ENCODE measurements at places on chromosomes 1 and 21.
A peak's percentile ranks its signal among the peaks of the same experiment; 100 is the strongest.

- DNase-seq: no peak
These were observed 769 bp upstream of the ADAMTS4 start for GRCh38 chr1:161199506-161200139.

- DNase-seq: no peak
These were observed 32.8 kb downstream of the C2CD2 start for GRCh38 chr21:41921021-41921420.

GRCh38 chr21:42724226-42724920 lies 71.0 kb downstream of the PDE9A start:
- no peak for DNase-seq

DNA sequence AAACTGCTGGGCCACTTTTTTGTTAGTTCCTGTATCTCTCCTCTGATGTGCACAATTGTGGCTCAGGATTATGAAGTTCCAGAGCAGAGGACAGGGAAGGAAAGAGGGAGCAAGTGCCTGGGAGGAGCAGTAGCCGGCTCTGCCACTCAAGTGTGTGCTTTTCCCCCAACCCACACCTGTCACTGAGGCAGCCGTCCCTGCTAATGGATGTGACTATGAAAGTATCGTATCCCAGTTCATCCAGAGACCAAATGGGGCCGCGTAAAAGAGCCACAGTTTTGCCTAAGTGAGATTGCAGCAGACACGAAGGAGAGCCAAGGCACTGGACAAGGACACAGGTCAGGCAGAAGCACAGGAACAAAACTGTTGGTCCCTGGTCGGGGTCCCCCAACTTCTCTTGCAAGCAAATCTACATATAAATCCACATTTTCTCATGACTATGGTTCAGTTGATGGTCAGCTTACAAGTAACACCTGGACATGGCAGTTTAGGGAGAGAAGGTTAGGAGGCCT lies 204.7 kb downstream of the RHOU start:
- DNase-seq: no peak

DNA sequence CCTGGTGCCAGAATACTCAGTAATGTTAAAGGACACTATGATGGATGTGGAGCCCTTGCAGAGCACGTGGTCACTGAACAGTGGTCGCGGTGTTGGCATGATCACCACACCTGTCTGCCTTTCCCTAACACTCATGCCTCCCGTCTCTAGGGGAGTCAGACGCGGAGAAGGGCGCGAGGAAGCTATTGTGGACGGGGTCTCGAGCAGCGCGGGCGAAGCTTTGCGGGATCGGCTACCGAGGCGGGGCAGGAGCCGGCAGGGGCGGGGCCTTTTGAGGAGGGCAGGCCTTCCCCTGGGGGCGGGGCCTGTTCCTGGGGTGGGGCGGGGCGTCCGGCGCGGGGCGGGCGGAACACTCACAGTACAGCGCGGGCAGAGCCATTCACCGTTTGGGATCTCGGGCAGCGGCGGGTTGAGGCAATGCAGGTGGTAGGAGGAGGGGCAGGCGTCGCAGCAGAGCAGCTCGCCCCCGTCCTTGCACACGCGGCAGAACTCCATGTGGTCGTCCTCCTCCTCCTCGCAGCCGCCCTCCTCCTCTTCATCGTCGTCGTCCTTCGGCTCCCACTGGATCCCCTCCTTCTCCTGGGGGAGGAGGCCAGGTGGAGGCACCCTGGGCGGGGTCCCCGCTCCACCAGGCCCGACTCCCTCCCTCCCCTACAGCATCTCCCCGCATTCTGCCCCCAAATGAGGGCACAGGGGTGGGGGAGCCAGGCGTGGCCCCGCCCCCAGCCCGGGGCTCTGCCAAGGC lies 31.5 kb downstream of the CHD5 start:
- peak; percentile 66 for DNase-seq

DNA sequence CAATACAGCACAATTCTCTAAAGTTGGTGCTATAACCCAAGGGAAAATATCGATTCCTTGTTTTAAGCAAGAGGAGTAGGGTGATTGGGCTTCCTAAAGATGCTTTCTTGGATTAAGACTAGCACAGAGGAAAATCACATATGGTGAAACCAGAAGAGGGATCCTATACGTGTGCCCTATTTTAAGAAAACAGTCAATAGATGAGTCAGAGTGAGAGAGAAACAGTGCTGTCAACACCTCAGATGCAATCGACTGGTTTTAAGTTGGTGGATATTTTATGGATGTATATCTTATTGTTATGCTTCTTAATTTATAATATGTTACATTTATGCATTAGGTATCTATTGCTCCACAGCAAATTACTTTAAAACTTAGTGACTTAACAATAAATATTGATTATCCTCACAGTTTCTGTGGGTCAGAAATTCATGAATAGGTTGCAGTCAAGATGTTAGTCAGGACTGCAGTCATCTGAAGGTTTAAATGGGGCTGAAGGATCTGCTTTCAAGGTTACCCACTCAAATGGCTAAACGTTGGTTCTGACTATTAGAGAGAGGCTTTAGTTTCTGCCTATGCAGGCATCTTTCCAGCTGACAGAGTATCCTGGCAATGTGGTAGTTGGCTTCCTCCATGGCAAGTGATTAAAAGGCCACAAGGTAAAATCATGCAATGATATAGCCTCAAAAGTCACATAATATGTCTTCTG lies 61.6 kb upstream of the DEPDC1 start:
- no peak for DNase-seq

- no peak for DNase-seq
These were observed 170.8 kb downstream of the S1PR1 start for GRCh38 chr1:101407505-101408211.

- DNase-seq: peak; percentile 20
These were observed 32.9 kb upstream of the UTS2 start for GRCh38 chr1:7885513-7886404.

DNA sequence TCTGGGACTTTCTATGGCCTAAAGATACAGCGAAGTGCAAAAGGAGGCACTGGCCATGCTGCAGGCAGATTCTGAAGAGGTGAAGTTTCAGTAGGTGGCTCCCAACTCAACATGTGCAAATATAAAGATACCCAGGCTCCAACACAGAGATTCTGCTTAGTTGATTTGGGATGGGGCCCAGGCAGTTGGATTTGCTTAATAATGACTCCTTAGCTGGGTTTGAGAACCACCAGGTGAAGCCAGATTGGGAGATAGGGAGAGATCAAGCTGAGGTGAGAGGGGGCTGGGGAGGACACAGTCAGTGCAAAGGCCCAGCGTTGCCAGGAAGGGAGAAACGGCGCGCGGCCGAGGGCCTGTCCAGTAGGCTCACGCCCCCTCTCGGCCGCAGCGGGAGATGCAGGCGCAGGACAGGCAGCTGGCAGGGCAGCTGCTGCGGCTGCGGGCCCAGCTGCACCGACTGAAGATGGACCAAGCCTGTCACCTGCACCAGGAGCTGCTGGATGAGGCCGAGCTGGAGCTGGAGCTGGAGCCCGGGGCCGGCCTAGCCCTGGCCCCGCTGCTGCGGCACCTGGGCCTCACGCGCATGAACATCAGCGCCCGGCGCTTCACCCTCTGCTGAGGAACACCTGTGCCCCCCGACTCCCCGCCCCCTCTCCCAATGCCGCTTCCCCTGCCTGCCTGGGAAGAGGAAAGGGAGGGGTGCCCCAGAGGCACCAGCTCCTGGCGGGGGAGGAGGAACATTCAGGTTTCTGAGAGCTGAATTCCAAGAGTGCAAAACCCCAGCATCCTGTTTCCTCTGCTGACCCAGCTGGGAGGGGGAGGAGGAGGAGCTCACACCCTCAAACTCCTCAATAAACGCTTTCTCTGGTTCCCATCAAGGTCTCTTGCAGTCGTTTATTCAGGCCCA lies 1.2 kb downstream of the FAM167B start:
- peak; percentile 77 for DNase-seq

- no peak for DNase-seq
These were observed 76.2 kb downstream of the DISC1 start for GRCh38 chr1:231702804-231703203.

- no peak for DNase-seq
These were observed 146.9 kb downstream of the RWDD3 start for GRCh38 chr1:95380909-95381308.

GRCh38 chr1:100941580-100942216 lies 45.8 kb downstream of the SLC30A7 start:
- DNase-seq: no peak

- DNase-seq: no peak
These were observed 103.2 kb upstream of the SLC44A3 start for GRCh38 chr1:94716965-94717364.

GRCh38 chr1:185016880-185017279 lies 28.5 kb upstream of the RNF2 start:
- DNase-seq: no peak

DNA sequence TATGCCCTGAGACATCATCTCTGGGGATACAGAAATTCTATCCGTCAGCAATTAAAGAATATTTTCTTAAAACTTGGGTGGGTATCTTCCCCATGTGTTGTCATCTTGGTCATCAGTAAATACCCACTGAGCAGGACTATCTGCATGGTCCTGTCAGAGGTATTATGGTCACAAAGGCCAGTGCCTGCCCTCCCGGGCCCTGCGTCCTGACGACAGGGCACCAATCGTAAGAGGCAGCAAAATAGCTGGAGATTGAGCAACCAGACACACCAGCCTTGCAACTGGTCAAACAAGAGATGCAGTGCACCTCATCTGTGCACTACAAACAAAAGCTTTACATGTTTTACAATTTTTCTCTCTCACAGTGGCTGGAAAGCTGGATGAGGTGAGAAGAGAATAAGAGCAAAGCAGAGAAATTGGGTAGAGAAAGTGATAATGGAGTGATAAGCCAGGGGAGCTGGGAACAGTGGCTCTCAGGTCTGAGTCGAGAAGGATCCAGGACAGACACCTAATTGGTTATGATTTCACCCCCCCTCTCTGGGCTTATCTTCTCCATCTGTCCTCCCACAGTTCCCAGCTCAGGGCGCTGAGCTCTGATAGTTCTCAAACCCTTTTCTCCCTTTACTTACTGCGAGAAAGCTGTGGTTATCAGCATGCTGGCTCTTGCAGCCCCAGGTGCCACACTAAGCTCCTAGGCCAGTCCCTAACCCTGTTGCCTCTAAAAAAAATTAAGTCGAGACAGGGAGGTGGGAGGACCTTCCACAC lies 8.8 kb upstream of the SRP9 start:
- DNase-seq: no peak

GRCh38 chr1:236159704-236160539 lies 17.6 kb downstream of the GPR137B start:
- DNase-seq: no peak

DNA sequence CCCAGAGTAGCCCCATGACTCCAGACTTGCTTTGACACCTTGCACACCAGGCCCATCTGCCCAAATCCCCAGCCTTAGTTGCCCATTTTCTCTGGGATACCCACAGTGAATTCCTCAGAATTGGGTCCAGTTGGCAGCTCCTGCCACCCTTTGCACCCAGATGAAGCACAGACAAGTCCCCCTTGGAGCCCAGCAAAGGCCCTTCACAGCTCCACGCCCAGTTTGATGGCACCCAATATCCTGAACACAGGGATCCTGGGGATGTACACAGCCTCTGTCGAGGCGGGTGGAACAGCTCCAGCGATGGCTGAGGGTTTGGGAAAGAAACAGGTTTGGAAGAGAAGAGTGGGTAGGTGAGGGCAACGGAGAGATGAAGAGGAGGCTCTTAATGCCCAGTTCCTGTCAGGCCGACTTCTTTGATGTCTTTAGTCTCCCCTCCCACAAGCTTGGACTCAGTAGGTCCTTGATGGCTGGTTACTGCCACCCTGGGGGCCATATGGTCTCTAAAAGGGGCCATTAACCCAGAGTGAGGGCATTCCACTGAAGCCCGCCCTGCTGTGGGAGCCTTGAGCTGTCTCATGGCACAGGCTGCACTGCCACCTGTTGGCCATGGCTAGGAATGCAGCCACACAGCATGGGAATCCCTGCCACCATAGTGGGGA lies 21.7 kb downstream of the TMEM53 start:
- DNase-seq: peak; percentile 79

- DNase-seq: no peak
These were observed 73.5 kb downstream of the VPS26C start for GRCh38 chr21:37193676-37194075.

DNA sequence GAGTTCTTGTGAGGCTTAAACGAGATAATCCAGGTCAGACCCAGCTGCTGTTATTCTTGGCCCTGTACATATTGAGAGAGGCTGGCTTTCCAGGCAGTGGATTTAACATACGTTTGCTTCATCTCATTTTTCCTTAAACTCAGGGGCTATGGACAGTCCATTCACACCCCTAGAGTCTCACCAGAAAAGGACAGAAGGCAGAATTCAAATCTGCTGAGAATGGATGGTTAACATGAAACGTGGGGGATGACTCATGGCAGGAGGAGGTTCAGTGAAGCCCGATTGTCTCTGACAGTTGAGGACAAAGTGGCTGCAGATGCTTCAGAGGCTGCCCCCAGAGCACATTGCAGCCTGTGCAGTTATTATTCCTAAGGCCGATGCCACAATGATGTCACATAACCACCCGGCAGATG lies 39.5 kb downstream of the TGFB2 start:
- no peak for DNase-seq

- no peak for DNase-seq
These were observed 653 bp upstream of the IFFO2 start for GRCh38 chr1:18957136-18957521.

GRCh38 chr1:81605023-81605422 lies 195.7 kb upstream of the ADGRL2 start:
- DNase-seq: no peak

- no peak for DNase-seq
These were observed 8.5 kb upstream of the MYBPHL start for GRCh38 chr1:109315288-109315687.

DNA sequence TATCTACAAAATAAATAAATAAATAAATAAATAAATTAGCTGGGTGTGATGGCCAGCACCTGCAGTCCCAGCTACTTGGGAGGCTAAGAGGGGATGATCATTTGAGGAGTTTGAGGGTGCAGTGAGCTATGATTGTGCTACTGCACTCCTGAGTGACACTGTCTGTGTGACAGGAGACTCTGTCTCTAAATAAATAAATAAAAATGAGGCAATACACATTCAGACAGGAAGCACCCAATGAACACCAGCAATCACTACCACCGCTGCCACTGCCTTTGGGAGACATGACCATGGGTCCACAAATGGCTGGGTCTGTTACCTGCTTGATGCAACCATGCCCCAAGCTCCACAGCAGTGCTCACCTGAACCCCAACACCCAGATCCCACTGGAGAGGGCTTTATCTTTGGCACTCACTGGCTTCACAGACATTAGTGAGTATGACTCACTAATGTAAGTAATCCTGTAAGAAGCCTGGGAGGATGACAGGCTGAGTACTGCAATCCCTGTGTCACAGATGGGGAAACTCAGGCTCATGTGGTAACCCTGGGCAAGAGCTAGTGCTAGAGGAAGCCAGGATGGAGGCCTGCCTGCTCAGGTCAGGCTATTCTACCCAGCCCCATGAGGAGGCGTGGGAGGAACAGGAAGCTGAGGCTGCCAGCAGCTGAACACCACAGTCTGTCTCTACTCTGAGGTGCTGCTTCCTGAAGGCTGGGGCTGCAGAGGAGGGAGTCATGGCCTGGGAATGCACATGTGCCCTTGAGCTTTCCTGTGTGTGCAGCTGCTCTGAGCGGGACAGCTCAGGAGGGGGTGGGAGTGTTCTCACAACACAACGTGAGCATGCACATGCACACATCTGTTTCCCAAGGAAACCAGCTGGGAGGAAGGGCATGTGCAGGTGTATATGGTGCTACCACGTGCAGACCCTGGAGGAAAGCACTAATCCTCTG lies 43.0 kb downstream of the SLC9A1 start:
- peak; percentile 59 for DNase-seq

Data from activated CD8-positive, alpha-beta memory T cell treated with anti-CD3 and anti-CD28 coated beads, Interleukin-2, amount 50 U/mL, for 4 hours (primary cell).